Stimulated activated CD4-positive, alpha-beta T cell treated with anti-CD3 and anti-CD28 coated beads, Interleukin-15, amount 100 ng/mL, for 1 hour (primary cell): ENCODE measurements at places on chromosomes 12 and 14.

GRCh38 chr14:105248368-105249181 is at the start of gene BTBD6:
Gene BTBD6 (plus strand): TSS chr14:105248533. CDS start chr14:105248712, 179 bp downstream.
- peak; percentile 85 for DNase-seq

DNA sequence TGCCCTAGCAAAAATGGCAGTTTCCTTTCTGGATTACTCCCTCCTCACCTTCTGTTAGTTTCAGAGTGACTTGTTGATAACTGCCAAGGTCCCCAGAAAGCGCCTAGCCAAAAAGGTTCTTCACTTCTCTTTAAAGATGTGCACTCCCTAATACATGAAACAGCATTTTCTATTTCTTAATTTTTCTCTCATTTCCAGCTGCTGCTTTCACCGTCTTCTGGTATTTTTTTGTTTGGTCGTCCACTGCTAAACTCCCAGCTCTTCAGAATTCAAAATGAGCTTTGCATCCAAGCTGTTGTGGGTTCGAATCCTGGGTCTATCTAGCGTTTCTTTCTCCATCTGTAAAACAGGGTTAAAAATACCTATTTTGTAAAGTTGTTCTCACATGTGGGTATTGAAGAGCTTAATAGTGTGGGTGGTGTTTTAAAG is 397 bp upstream of the BORCS5 start:
- no peak for DNase-seq

DNA sequence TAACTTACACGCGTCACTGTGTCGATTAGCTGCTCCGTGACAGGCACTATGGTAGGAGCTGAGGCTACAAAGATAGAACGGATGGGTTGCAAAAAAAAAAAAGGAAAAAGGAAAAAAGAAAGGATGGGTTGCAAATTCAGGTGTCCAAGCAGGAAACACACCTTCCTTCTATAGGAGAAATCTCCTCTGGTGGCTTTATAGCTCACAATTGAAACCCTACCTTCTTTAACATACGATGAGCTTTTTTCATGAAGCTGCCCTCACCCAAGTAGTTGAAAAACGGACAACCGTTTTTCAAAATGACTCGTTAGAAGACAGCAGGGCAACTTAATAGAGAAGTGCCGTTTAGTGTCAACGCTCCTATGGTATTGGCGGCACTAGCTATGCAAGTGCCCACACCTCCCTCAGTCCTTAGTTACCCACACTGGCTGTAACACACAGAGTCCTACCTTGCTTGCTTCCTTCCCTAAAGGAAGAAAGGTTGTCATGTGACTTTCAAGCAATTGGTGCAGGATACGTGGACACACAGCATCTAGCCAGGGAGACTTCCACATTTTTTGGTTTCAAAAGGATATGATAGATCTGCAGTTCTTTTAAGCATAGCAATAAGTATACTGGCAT is 682 bp upstream of the TRIP11 start:
- no peak for DNase-seq

GRCh38 chr12:58988643-58989344 is 68.5 kb upstream of the LRIG3 start:
- DNase-seq = no peak

GRCh38 chr12:107533218-107533617 is 152.4 kb upstream of the PWP1 start:
- DNase-seq = no peak

- no peak for DNase-seq
Observed at GRCh38 chr12:96988919-96989318, 81.9 kb downstream of the NEDD1 start.

DNA sequence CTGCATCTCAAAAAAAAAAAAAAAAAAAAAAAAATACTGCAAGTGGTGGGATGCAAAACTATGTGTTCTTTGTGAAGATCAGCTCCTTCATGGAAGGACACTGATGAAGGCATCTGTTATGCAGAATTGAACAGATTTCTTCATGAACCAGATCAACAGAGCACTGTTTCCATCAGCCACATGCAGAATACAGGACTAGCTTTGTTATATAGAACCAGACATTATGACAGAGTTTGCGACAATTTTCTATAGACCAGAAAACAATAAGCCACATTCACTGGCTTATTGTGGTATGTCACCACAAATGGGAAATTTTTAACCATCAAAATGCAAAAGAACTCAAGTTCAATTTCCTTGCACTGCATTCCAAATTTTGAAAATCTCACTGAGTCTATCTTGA is 34.7 kb downstream of the CIT start:
- no peak for DNase-seq

DNA sequence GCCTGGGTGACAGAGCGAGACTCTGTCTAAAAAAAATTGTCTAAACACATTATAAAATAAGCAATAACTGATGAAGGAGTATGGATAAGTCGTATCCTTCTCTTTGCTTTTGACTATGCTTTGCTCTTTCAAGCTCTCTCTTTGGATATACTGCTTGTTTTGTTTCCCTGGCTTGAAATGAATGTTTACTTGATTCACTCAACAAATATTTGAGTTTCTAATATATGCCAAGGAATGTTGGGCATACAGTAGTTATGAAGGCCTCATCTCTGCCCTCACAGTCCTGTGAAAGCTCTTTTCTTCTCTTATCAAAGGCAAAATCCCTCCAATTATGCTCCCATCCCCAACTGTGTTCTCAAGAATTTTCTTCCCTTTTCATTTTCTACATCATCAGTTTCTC is 123.5 kb downstream of the PTPRR start:
- DNase-seq = no peak

DNA sequence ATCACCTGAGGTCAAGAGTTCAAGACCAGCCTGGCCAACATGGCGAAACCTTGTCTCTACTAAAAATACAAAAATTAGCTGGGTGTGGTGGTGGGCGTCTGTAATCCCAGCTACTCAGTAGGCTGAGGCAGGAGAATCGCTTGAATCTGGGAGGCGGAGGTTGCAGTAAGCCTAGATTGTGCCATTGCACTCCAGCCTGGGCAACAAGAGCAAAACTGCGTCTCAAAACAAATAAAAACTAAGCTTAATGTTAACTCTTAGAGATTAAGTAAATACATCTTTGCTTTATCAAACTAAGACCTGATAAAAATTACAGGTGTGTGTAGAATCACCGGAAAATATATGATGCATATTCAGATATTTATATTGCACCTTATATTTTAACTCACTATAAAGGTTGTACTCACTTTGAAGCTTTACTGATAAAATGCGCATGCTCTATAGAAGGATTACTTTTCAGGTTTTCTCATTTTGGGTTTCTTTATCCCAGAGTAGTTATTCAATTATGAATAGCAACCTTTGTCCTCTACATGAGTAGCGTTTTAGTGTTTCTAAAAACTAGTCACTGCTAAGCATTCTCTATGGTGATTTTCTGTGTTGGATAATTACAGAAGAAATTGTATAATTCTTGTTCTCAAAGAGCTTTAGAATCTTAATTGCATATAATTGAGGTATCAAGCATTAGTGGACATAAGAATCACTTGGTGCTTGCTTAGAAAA is 9.4 kb downstream of the ARID4A start:
- DNase-seq = no peak

- no peak for DNase-seq
Observed at GRCh38 chr12:94952325-94952724, 51.2 kb downstream of the NDUFA12 start.

DNA sequence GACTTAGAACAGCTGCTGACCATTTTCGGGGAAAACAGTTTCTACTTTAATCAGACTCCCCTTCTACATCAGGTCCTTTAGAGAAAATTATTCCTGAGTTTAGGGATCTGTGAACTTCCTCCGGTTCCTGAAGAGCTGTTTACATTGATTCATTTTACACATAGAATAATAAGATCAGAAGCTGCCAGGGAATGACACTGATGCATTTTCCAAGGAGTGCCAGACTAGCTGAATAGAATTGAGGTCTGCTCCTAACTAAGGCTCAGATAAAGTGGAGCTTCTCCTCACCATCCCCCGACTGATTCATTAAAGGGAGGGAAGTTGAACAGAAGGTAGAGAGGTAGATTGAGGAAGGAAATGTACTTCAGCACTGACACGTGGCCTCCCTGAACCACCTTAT is 41.9 kb upstream of the PSMA6 start:
- no peak for DNase-seq

GRCh38 chr14:105128059-105128458 is 40.5 kb downstream of the JAG2 start:
- no peak for DNase-seq

DNA sequence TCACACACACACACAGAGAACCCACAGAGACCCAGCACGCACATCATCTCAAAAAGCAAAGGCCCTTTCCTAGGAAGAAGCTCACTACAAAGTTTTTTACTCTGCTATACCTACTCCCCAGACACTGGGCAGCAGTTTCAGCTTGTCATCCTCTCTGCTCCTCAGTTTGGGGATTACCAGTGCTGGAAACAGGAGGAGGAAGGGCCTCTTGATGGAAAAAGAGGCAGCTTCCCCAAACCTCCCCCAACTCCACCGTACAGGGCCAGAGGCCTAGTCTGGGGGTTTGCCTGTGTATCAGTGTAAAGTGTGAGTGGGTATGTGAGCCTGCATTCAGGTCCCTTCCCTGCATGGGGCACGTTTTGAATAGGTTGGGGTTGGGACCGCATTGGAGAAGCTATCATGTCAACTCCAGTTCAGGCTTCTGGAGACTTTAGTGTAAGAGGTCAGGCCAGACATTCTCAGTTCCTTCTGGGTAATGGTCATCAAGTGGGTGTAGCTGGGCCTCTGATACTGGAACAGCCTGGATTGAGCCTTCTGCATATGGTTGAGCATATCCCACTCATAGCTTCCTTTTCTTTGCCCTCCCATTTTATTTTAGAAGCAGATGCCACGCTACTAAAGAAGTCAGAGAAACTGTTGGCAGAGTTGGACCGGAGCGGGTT is 1.2 kb downstream of the REM2 start:
- no peak for DNase-seq

DNA sequence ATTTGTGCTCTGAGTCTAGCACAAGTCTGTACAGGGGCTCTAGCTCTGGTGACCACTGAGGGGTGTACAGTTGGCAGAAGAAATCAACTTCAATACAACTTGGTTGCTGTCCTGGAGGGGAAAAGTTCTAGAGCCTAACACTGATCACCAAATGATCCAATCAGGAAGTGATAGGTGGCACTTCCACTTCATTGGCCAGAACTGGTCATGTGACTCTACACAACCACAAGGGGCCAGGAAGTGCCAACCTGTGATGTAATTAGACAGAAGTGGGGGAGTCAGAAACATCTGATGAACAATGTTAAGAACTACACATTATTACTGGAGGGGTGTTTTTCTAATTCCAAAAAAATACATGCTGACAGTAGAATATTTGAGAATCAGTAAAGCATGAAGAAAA is 401.6 kb downstream of the VRK1 start:
- no peak for DNase-seq

DNA sequence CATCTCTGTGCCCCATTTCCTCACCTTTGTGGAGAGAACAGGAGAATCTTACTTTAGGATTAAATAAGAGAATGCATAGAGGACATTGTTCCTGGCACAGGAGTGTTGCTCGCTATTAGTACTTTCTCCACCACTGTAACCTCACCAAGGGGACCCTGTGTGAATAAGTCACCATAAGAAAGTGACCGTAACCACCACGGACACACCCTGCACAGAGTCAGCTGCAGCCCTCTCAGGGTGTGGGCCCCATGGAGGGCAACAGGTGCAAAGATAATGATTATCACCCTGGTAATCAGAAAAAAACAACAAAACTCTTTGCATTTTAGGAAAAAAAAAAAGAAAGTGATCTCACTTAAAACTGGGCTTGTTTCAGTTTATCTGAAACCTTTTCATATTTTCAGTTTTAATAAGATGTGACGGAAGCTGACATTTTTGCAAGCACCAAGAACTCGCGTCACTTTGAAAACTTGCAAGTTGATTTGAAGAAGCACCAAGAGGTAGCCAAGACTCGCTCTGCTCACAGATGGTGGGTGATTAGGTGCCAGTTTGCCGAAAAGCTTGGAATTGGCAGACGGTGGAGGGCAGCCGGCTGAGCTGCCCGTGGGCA is 87.0 kb upstream of the VRK1 start:
- DNase-seq = no peak

DNA sequence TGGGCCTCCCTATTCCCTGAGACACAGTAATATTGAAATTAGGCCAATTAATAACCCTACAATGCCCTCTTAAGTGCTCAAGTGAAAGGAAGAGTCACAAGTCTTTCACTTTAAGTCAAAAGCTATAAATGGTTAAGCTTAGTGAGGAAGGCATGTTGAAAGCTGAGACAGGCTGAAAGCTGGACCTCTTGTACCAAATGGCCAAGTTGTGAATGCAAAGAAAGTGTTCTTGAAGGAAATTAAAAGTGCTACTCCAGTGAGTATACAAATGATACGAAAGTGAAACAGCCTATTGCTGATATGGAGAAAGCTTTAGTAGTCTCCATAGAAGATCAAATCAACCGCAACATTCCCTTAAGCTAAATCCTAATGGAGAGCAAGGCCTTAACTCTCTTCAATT is 140.8 kb downstream of the PTCSC3 start:
- DNase-seq = no peak

GRCh38 chr12:101619858-101620761 is 25.3 kb downstream of the MYBPC1 start:
- DNase-seq = no peak

- DNase-seq = no peak
Observed at GRCh38 chr12:39490500-39491282, 47.8 kb upstream of the KIF21A start.

GRCh38 chr12:130983328-130984017 is 29.8 kb downstream of the ADGRD1 start:
- no peak for DNase-seq
